Activated CD8-positive, alpha-beta memory T cell treated with anti-CD3 and anti-CD28 coated beads for 1 hour (primary cell): ENCODE measurements at places on chromosomes 2 and 18.

GRCh38 chr18:46867367-46868143 lies 49.8 kb downstream of the PIAS2 start:
- DNase-seq, result no peak

DNA sequence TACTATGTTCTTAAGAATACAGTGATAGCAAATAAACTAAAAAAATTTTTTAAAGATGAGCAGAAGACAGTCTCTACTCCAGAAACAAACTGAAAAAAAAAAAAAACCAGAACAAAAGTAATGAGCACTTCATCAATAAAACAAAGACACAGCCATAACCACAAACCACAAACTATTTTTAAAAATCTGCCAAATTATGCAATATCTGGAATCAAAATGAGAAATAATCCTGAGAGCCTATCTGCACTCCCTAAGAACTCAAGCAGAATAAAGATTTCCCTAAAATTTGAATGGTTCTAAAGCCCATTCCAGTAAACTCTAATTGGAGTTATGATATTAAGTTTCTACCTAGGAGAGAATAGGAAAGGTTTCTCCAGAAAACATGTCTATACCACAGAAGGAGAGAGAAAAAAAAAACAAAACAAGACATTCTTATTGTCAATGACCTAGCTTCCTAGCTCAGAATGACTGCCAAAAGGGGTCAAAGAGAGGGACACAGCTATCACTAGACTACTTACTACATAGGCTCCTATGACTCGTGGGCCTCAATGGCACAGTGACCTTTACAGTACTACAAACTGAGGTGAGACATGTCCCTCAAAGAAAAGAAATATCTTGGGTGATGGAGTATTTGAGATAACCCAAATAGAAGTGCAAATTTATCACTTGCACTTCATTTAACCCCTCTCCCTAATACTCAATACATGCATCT lies 262.8 kb downstream of the ZEB2 start:
- DNase-seq, result no peak

DNA sequence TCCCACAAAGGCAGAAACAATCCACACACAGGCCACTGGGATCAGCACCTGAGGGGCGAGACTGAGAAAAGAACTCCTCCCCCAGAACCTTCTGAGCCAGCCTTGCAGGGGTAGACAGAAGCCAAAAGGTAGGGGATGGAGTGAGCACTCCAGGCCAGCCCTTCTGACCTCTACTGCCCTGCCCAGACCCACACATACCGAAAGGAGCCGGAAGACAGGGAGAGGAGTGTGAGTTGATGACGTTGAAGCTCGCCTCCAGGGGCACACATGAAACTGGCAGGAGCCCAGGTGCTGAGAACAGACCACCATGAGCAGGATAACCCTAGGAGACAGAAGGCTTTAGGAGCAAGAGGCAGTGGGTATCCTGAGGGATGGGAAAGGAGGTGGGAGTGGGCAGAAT lies 1.8 kb downstream of the SLC23A3 start:
- no peak for DNase-seq

- no peak for DNase-seq
Observed at GRCh38 chr2:25286025-25286400, 55.7 kb downstream of the DNMT3A start.

DNA sequence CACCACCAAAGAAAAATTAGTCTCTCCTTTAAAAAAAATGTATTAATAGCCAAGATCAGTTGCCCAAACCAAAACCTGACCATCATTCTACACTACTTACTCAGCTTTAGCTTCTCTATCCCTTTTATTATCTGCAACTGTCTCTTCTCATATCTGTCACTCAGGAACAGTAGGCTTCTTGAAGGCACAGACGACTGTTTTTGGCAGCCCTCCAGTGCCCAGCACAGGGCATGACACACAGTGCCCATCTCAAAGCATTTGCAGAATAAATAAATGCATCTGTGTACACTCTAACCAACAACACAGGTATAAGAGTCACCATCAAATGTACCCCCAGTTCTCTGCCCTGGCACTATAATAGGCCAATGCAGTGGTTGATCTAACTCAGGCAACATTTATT lies 117.2 kb downstream of the UXS1 start:
- no peak for DNase-seq

DNA sequence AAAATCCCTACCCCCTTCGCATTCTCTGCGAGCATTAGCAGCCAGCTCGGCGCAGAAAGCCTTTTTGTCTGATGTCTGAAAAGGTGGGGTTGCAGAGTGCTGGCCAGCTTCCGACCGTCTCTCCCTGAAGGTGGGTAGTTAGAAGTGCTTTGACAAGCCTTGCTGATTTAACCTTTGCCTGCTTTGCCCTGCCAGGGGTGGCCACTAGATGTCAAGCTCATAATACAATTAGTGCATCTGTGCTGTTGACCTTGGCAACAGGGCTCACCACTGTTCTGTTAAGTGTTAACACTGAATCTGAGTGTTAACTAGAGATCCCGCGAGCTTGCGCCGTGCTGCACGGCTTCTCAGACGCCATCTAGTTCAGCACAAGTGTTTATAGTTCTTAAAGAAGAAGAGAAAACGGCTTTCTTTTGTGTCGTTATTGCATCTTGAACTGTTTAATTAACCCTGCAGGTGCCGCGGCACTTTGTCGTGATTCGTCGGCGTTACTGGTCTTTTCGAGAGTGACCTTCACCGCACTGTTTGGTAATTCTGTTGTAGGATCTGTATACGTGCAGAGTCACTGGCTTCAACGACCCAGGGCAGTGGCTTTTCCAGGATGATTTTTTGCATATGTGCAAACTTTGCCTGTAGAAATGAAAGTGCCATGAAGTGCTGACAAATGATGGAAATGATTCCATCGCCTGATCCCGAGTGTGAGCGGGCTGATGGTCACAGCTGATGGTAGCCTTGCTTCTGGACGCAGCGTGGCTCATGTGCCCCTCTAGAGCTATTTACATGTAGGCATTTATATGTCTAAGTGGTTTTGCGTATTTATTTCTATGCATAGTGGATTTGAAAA lies 5.5 kb downstream of the SALL3 start:
- no peak for DNase-seq

DNA sequence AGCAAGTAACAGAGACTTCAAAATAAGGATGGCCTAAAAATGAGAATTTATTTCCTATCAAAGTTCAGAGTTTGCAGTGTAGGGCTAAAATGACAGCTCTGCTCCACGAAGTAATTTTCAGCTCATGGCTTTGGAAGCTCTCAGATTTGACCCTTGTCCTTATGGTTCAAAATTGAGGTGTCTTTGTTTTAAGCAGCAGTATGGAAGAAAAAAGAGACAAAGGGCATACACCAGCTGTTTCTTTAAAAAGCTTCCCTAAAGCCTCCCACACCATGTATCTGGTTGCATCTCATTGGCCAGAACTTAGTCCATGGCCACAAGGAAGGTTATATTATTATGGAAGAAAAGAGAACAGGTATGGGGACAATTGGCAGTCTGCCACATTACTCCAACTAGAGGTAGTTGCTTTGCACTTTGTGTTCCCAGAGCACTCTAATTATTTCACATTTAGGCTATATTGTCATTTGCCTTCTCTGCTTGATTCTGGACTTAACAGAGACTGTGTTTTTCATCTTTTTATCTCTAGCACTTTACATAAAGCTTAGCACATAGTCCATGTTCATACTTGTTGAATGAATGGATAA lies 180.4 kb downstream of the MCFD2 start:
- DNase-seq, result no peak

DNA sequence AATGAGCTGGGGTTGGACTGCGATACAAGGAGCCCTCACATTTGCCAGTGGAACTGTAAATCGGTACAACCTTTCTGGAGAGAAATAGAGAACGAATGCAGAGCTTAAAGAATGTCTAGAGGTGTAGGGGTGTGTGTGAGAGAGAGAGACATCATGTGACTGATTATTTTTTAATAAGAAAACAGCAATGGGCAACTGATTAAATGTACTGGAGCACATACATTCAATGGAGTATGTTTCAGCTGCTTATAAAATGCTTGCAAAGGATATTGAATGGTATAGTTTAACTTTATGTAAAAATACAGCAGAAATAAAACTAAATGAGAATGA lies 391 bp upstream of the TMEM17 start:
- no peak for DNase-seq

DNA sequence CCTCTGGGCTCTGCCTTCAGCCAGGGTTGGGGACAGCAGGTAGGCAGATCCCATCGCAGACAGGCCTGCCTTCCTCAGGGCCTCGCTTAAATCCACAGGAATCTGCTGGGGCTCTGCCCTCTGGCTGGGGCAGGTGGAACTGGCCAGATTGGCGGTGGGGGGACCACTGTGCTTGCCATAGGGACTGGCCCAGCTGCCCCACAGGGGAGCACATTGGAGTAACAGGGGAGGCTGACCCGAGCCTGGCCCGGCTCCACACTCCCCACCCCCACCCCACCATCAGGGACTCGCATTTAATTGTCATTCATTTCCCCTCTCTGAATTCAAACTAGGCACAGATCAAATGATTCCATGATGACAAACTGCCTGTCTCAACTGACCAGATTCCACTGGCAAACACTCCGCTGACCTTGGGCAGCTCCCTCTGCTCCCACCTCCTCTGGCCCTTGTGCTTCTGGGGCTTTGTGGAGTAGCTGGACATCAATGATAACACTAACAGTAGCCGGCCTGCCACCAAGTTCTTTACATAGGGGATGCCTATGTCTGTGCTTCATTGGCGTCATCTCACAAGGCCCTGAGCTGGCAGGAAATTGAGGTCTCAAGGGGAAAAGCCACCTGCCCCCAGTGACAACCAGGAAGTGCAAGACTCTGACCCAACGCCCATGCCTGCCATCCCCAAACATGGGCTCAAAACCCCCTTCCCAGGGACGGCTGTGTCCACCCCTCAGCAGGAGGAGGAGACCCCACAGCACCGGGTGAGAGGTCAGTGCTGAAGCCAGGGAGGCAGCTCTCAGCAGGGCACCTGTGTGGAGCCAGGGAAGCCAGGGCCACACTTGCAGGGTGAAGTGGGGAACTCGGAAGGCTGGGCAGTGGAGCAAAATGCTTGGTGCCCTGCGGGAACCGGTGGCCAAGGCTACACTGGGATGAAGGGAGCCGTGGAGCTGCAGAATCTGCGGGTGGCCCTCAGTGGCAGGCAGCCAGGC lies 2.1 kb upstream of the B3GNT7 start:
- no peak for DNase-seq
